ENCODE measurements at places on chromosomes 3 and 15.

DNA sequence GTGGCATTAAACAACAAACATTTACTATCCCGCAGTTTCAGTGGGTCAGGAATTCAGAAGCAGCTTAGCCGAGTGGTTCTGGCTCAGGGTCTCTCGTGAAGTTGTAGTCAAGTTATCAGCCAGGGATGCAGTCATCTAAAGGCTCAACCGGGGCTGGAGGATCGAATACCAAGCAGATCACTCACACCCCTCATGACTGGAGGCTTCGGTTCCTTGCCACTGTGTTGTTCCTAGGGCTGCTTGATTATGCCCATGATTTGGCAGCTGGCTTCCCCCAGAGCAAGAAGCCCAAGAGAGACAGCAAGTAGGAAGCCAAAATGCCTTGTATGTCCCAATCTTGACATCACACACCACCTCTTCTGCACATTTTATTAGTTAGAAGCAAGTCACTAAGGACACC, 33.9 kb upstream of the CDCP1 start:
- no peak for DNase-seq

GRCh38 chr3:109382588-109382987, 45.2 kb upstream of the DPPA4 start:
- no peak for DNase-seq

- no peak for DNase-seq
These were observed 557.8 kb upstream of the CFAP20DC start for GRCh38 chr3:59607656-59608055.

- no peak for DNase-seq
These were observed 116.5 kb upstream of the ALDH1A3 start for GRCh38 chr15:100762913-100763834.

GRCh38 chr3:157280786-157281185, 120.8 kb upstream of the CCNL1 start:
- DNase-seq, result no peak

- DNase-seq, result no peak
These were observed 196.5 kb upstream of the ATP11B start for GRCh38 chr3:182596676-182597410.

GRCh38 chr3:144237351-144237750, 265.7 kb downstream of the DIPK2A start:
- no peak for DNase-seq
